T-helper 2 cell (primary cell): ENCODE measurements at places on chromosomes 11 and 22.

DNA sequence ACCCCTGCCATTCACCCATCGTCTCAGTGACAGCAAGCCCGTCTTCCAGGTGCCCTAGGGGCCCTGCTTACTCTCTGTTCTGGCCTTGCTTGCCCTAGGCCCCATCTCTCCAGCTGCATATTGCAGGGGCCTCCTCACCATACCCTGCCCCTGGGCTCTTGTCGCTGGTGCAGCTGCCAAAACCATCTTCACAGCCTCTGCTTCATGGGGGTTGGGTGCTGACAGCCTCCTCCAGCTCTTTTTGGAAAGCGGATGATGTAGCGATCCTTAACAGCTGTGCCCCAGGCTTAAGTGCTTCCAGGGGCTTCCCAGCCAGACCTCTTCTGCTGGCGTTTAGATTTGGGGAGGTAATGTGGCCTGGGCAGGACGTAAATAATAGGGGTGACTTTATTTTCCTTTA, 61.2 kb upstream of the SUSD2 start:
- DNase-seq, result no peak

DNA sequence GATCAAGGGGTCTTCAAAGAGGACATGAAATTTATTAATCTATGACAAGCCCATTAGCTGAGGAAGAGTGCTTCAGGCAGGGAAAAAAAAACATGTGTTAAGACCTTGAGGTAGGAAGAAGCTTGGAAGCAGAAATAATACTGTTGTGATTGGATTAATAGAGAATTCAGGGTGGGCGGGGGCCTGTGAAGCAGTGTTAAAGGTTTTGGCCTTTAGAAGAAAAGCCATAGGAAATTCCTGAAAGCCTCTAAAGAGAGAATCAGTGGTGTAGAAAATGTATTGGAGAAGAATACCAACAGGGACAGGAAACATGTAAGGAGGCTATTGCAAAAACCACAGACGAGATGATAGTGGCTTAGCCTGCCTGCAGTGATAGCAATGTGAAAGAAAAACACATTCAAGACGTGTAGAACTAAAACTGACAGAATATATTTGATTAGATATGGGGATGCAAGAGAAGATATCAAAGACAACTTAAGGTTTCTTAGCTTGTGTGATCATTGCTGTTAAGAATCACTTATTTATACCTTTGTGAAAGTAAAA, 404.4 kb upstream of the ANO3 start:
- no peak for DNase-seq

DNA sequence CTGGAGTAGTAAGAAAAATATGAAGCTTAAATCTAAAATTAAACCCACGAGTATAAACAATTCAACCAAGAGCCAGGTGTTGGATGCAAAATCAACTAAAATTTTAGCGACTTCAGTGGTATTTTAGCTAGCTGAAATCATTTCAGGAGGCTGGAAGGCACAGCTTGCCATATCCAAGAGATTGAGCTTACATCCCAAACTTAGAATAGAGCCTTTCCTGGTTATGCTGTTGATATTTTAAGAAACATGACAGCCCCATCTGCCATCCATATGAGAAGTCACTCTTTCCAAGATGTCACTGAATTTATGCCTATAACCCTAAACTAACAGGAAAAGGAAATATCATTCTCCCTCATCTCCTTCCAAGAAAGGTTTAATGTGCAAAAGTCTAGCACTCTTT, 334.0 kb downstream of the KCNA4 start:
- no peak for DNase-seq

DNA sequence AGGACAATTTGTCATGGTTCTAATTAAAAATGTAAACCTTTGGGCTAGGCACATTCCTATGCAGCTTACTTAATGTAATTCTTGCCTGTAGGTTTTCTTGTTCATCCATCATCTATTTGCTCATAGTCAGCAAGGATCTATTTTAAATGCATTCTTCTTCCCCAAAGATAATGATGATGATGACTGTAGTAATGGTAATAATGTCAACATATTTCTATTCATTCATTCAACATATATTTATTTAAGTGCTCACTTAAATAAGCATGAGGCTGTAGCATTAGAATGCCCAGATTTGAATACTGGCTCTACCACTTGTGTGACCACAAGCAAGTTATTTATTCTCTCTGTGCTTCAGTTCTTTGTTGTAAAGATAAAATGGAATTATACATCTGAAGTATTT, 169.6 kb upstream of the SYN3 start:
- no peak for DNase-seq

GRCh38 chr22:30876915-30877553, 91.5 kb downstream of the MORC2 start:
- DNase-seq, result no peak

DNA sequence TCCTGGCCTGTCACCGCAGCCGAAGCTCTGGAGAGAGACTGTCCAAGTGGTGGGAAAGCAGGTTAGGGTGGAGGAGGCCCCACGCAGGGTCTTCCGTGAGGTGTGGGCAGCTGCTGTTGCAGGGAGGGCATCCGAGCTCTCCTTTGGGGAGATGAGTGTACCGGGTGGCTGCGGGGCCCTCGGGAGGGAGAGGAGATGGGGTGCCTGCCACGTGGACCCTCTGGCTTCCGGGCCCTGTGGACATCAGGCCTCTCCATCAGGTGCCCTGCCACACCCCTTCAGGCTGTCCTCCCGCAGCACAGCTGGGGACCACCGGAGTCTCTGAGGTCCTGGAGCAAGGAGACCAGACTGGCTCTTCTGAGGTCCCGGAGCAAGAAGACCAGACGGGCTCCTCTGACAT, 1.7 kb downstream of the PTDSS2 start:
- DNase-seq, result no peak

DNA sequence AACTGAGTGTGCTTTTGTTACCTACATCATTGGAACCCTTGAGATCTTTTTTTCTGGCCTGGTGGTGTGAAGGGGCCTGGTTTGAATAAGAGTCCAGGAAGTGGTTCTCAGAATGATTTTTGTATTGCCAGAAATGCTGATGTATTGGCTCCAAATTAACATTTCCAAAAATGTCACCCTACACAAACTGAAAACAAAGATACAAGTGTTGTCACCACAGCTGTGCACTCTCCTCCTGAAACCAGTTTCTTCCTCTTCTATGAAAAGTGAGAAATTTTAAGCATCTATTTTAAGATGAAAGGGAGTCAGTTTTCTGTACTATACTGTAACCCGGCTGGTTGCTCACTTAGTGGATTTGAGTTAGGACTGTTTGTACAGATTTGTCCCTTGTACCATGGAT, 218.8 kb downstream of the PGR start:
- DNase-seq, result no peak

DNA sequence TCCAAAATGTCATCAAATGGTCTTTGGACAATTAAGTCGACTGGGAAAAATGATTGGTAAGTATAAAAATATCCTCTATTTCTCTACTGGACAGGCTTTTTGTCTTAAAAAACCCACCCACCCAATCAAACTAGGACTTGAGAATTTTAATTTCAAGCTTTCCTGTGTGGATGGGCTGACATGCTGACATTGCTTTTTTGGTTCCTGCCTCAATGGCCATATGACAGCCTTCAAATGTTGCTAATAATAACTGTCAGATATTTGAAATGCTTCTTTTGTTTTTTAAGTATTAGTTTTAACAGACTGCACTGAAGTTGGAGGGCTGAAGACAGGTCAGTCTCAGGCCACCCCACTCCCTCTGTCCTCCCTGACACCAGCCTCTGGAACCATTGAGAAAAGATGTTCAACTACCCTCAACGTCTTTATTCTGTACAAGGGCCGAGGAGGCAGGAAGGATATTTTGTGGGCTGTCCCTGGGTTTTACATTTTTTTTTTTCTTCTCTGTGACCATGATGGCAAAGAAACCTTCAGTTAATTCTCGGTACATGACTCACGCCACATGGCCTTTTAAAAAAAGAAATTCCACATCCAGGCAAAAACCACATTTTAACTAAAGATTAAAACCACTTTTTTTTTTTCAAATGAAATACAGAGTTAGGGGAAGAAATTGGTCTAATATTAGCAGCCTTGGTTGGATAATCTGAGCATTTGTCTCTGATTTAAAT, 130.4 kb downstream of the SLC1A2 start:
- no peak for DNase-seq

GRCh38 chr11:86248609-86249008, 4.1 kb downstream of the EED start:
- no peak for DNase-seq

GRCh38 chr11:130808541-130808940, 107.7 kb downstream of the SNX19 start:
- DNase-seq, result no peak

GRCh38 chr11:18741783-18742182, 15.8 kb upstream of the IGSF22 start:
- no peak for DNase-seq

DNA sequence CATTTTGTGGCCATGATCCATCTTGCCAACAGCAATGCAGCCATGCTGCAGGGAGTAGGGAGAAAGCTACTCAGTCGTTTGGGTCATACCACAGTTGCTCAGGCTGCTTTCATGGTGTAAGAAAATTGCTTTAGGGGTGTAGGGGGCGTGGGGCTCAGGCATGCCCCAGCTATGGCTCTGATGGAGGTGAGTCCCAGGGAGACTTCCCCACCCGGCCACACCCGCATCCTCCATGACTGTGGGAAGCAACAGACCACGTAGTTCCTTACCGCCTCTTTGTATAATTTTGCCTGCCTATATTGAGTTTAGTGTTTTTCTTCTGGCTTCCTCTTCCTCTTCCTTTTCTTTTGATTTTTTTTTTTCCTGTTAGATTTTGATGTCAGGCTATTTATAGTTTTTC, 58.8 kb downstream of the SPECC1L start:
- no peak for DNase-seq

DNA sequence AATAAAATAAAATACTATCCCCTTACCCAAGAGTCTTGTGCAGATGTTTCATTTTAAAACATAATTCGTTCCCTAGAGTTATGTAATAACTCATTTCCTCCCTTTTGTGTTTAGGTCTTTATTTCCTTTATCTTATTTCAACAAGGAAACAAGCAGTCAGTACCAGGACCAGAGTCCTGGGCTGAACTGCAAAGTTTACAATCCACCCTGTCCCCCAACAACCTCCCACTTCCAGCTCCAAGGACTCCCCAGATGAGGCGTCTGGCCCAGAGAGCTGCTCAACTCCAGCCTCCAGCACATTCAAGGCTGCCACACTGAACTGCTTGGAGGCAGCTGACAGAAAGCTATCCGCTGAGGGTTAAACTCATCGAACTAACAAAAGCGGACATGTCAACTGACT, 4.5 kb downstream of the POLDIP3 start:
- DNase-seq, result no peak

GRCh38 chr11:43681401-43681942, 934 bp downstream of the HSD17B12 start:
- no peak for DNase-seq

- DNase-seq, result no peak
Observed at GRCh38 chr11:128524172-128524571, 63.2 kb downstream of the ETS1 start.

- DNase-seq, result no peak
Observed at GRCh38 chr11:39678996-39679395, 1780.5 kb downstream of the LRRC4C start.

GRCh38 chr11:44899959-44900358, 50.7 kb downstream of the TP53I11 start:
- DNase-seq, result peak; percentile 16

- peak; percentile 8 for DNase-seq
Observed at GRCh38 chr22:46684706-46685105, 53.3 kb downstream of the CERK start.

- no peak for DNase-seq
Observed at GRCh38 chr11:69172674-69173073, 16.9 kb downstream of the SMIM38 start.

GRCh38 chr11:32033491-32033890, 57.4 kb upstream of the RCN1 start:
- DNase-seq, result no peak

- DNase-seq, result no peak
Observed at GRCh38 chr22:45832959-45833580, 143.9 kb downstream of the WNT7B start.

DNA sequence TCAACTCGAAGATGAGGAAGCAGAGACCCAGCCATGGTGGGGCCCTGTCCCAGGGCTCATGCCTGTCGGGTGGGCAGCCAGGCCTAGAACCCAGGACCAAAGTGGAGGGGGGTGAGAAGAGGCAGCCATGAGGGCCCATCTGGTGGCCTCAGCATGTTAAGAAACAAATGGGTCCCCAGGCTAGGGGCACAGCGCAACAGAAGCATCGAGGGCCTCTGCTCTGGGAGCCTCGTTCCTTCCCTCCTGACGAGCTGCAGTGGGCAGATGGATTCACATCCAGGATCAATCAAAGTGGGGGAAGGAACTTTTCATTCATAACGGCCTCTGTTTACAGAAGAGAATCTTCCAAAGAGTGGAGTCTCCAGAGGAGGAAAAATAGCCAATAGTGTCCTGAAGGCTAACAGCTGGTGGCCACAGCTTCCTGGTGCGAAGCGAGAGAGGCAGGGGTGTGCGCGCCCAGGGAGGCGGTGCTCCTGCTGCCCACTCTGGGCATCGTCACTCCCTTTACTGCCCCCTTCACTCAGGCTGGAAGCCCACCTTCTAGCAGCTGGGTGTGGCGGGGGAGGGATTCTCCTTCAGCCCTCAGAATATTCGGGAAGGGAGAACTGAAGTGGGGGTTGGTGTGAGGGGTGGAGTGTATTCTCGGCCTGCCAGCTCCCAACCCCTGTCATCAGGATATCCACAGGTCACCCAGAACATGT, 4.3 kb downstream of the CBX7 start:
- DNase-seq, result no peak

DNA sequence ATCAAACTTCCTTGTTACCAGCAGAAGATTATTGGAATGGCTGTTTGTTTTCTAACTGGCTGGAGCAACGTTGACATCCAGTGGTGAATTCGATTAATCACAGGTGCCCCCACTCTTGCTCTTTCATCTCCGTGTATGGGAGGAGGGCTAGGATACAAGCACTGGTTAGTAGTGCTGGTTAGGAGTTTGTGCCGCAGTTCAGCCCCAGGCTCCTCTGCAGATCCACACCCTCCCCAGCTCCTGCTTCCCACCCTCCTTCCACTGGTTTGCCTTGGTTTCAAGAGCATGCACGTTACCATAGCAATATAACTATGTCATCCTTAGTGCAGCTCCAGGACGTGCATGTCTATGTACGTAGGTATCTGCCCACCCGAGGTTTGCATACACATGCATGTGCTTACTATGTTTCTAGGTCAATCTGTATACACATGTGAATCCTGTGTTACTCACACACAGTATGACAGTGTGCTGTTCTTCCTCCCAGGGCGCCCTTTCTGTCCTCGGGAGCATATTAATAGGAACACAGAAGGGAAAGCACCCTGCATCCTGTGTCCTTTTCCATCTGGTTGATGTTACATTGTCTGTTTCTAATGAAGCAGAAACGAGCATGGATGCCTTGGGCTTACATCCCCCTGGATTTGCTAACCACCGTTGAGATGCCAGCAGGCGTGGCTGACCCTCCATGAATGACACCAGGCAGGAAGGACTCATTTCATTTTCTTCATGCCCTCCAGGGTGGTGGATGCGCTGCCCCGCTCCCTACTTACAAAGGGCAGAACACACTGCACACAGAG, 539.3 kb downstream of the OPCML start:
- no peak for DNase-seq

DNA sequence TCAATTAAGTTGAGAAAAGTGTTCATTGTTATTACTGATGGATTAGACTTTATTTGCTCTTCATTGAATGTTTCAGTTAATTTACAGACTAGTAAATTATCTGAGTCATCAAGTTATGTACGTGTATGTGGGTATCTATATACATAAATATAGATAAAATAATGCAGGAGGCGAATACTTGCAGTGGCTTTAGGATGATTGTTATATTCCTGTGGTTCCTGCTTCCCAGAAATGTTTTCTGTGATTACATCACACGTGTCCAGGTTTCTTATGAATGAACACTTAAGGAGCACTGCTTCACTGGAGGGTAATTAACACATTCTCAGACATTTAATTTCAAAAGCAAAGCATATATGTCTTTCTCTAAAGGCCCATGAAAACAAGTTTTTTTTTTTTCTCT, 28.4 kb downstream of the YAP1 start:
- DNase-seq, result no peak
